Lung (tissue), 17 donors: ENCODE measurements at places on chromosomes 7 and 10. TPM values are rescaled to one million over a fixed set of nuclear protein-coding genes. Genes with fewer than 3 reads are reported as not detected.

GRCh38 chr7:121447911-121448300, 51.8 kb upstream of the FAM3C start:
- no peak for DNase-seq

GRCh38 chr10:123421461-123421860, 244.7 kb upstream of the GPR26 start:
- no peak for DNase-seq

DNA sequence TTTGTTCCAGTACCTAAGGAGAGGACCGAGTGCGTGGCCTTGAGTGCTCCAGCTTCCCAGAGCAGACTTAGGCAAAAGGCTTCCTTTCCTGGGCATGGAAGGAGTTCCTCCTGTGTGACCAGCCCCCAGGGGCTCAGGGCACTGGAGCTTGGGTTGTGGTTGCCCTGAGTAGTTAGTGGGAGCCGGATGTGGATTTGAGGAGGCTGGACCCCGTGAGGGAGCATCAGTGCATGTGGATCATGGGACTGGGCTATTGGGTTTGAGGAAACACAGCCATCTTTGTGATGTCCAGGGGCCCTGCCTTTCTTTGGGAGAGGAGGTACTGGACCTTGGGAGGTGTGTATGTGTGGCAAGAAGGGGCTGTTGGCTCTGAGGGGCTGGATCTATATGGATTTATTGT, 8.4 kb downstream of the LRMDA start:
- no peak for DNase-seq

DNA sequence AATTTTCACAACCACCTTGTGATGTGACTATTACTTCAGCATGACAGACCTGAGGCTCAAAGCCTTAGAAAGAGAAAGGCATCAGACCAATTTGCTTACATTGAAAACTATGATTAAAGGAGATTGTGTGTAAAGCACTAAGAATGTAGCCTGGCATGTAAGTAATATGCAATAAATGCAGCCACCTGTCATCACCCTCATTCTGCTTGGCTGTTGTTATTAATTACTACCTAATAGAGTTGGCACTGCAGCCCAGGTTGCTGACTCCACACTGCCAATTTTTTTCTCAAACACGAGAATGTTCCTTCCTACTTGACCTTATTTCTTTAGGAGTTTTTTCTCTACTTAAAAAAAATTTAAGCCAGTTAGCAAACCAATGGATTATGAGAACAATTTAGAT, 61.2 kb upstream of the NPVF start:
- no peak for DNase-seq

- no peak for DNase-seq
These were observed 101.4 kb upstream of the PIK3CG start for GRCh38 chr7:106763717-106764116.

DNA sequence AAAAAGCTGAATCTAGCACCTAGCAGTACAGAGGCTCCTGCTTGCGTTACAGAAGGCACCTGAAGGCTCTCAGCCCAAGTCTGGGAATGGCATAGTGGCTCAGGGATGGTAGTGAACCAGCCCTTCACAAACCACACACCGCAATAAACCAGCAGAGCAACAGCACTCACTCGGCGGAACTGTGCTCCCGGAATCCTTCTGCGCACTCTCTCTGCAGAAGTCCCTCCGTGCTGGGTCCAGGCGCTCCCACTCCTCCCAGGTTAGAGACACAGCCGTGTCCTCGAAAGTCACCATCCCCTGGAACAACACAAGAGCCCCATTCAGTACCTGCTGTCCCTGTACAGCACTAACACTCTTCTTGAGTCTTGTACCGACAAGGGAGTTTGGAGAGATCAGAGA, 1.5 kb downstream of the ZNF394 start:
- no peak for DNase-seq

DNA sequence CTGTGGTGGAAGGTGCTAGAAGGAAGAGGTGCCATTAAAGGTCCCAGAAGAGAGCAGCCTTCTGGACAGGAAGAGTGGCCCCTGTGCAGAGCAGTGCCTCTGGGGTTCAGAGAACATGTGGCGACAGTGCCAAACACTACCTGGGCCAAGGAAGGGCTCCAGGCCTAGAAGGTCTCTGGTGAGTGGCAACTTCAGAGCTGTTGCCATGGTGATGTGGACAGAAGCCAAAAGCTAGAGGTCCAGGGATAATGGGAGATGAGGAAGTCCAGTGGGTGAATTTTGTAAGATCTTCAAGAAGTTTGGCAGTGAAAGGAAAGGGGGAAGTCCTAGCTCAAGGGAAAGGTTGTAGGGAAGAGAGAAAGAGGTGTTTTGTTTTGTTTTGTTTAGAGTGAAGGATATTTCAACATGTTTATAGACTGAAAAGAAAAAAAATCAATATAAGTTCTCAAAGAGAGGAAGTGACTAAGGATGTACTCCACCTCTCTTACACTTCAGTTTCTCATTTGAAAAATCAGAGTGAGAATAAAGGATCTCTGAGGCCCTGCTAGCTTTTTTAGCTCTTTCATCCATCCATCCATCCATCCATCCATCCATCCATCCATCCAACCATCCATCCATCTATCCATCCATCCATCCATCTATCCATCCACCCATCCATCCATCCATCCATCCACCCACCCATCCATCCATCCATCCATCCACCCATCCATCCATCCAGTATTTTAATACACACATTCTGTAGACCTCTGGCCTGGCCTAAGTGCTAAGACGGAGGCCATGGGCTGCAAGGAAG, 77.1 kb upstream of the DUSP5 start:
- peak; percentile 42 for DNase-seq

DNA sequence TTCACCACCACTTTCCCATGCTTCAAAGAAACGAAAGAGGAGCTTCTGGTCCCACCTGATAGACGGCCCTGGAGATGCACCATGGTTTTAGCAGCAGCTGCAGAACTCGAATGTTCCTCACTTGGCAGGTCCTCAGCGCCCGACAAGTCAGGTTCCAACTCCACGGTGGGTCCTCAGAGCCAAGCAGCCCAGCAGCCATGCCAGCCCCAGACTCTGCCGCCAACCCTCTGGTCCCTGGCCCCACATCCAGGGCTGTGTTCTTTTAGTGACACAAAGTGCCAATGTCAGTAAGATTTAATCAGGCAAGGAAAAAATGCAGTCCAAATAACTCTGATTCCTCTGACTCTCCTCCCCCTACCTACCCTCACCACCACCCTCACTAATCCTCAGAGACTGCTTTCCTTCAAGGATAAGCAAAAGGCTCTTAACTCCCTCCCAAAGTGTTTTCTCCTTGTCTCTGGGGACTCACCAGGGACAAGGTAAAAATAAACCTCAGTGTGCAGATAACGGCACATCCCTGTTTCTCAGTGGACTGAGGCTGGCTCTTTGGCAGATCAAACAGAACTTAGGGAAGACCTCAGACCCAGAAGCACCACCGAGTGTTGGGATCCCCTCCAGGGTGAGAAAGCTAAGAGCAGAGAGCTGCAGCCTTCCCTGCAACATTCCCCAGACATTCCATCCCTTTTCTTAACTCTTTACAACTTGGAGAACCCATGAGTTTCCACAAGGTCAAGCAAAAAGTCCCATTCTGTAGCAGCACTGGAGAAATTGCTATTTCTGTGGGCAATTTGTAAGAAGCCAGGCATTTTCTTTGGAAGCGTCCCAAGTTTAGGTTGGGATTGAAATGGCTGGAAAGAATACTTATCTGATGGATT, 358.9 kb downstream of the FRMD4A start:
- peak; percentile 33 for DNase-seq

DNA sequence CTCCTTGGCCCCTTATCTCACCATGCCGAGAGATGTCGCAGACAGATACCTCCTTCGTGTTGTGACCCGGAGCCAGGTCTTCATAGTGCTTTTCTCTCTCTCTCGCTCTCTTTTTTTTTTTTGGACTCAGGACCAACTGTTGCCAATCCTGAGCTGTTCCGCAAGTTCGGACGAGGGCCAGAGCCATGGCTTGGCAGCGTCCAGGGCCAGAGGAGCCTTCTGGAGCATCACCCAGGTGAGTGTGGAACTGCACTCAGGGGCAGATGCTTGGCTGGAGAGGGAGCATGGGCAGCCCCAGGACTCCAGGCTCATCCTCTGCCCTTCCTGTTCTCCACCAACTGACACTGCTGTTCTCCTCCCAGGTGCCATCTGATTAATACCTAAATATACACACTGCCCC, 7.8 kb downstream of the ZNF862 start:
- DNase-seq: no peak

DNA sequence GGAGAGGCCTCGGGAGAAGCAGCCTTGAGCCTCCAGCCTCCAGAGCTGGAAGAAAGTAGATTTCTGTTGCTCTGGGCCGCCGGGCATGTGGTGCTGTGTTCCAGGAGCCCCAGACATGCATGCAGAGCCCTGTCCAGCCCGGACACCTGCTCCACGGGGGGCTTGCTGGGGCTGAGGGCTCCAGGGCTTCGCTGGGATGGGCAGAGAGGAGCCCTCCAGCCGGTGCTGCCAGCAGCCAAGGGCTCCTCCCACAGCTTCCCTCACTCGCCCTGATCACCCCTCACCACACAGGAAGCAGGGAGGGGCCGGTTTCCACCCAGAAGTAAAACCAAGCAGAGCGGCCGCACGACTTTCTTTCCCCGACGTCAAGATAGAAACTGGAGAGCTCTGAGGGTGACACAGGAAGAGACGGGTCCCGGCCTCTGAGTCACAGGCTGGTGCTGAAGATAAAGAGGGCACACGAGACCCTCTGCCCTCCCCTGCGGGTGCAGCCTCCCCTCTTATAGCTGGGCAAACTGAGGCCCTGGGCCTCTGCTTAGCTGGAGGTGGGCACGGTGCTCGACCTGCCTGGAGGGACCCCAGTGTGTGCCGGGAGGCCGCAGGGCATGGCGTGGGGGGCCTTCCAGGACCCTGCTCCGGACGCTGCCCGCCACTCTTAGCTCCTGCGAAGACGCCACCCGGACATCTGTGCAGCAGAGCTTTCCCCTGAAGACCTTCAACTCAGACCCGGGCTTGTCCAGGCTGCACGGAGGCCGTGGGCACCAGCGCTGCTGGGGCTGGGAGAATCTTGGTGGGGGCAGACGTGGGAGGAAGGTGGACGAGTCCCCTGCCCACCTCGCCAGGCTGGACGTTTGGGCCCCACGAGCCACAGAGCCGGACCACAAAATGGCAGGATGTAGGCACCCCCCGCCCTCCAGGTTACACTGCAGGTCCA, 31.1 kb downstream of the ADAP1 start:
- DNase-seq: peak; percentile 67

GRCh38 chr7:49852619-49853462, 79.4 kb downstream of the VWC2 start:
- peak; percentile 70 for DNase-seq

DNA sequence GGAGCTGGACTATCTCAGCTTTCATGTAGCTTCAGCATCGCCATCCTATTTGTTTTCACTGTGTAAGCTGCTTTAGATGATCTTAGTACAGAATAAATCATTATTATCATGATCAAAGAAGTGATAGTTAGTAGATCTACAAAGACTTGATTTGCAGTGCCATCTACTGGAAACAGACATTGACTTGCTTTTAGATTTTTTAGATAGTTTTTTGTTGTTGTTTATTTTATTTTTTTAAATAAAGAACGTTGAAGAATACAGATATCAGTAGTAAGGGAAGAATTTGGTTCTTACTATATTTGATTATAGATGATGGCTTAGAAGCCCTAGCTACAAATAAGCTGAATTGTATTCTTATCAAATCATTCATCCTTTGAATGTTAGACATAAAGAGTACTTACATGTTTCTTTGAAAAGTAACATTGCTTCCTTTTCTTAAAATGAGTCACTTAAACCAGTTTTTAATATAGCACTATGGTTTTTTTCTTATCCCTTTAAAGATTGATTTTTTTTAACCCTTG, 6.3 kb upstream of the SFMBT2 start:
- DNase-seq: peak; percentile 48

- DNase-seq: peak; percentile 90
These were observed 57.8 kb downstream of the ZRANB1 start for GRCh38 chr10:124999433-125000365.

DNA sequence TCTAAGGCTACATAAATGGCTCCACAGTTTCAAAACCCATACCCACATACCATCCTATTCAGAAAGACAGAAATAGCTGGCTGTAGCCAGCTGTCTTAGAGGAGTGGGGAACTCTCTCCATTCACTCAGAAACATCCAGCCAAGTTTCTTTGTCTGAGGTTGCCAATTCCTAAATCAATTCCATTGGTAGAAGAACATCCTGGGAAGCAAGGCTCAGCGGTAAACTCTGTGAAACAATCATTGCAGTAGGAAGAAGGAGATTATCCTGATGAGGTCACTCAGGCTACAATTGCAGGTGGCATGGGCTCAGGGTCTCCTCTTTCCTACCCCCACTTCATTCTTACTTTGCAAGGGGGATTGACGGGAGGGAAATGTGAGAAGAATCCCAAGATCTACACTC, 154.0 kb downstream of the ETV1 start:
- no peak for DNase-seq

Gene MMD2
- total RNA-seq: not detected

Gene SLC16A12
- 1.8 TPM for total RNA-seq

Gene LAMB4
- 0.40 TPM for total RNA-seq

Gene CYP2C8
- 1.5 TPM for total RNA-seq

Gene HKDC1
- 1.5 TPM for total RNA-seq

Gene CALHM2
- 11.7 TPM for total RNA-seq

Gene AGR2
- 248 TPM for total RNA-seq

Gene EBLN1
- total RNA-seq: not detected
